Progenitor cell of endocrine pancreas (in vitro differentiated cells): ENCODE measurements at places on chromosomes 1 and 21. TPM values are rescaled to one million over a fixed set of nuclear protein-coding genes. Genes with fewer than 3 reads are reported as not detected.
A peak's percentile ranks its signal among the peaks of the same experiment; 100 is the strongest.

DNA sequence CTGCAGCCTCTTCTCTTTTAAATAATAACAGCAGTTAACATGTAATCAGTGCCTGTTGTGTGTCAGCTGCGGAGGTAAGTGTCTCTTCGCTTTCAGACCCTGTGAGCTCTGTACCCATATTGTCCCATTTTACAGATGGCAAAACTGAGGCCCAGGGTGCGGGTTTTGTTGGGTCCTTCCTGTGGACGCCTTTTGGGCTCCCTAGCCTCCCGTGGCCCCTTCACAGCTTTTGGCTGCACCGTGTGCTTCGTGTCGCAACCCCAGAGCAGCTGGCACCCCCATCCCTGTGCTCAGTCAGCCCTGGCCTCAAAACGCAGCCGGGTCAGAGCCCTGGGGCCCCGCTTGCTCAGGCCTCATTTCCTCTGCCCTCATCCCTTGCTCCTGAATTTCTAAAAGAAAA lies 53.8 kb downstream of the TLR5 start:
- H3K4me1 ChIP-seq = peaks cover 3% of the 10 kb centered on the region
- peaks cover 39% of the 10 kb centered on the region for H3K27me3 ChIP-seq
- no peak for DNase-seq
- no peak overlapping the region for H3K4me3 ChIP-seq

DNA sequence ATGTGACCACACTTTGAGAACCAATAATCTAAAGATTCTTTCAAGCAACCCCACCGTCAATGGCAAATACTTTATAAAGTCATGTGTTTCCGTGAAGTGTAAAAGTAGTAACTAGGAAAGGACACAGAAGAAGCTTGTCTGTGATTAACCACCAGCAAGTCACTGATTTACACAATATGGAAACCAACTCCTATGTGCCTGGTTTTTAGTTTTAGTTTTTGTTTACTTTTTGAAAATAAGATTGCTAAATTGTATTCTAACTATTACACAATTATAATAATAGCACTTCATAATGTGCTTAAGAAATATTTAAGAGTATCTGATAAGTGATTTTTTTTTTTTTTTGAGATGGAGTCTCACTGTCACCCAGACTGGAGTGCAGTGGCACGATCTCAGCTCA lies 13.0 kb downstream of the FMO2 start:
- DNase-seq = no peak

DNA sequence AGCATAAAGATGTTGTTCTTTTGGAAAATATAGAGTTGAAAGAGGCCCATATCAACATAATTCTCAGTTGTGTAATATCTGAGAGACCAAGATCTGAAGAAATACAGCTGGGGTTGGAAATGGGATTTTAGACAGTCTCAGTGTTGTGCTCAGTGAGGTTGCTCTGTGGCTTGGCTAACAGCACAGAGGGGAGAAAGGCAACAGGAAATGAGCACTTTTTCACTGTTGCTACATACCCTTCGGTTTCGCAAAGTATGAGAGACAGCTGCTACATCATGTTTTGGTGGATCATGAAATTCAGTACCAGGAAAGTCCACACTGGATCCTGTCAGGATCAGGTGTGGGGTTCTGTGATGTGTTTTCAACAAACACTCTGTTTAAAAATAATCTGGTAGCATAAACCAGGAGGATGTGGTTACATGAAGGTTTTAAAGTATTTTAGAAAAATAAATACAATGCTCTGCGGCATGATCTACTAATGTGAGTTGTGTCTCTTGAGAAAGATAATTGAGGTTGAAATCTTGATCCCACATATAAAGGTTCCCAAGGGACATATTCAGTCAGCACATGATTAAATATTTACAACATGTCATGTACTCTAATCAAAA lies 7.0 kb upstream of the GPR88 start:
- peaks cover 19% of the 10 kb centered on the region for H3K27me3 ChIP-seq
- DNase-seq = no peak
- H3K4me1 ChIP-seq = no peaks in the 10 kb centered on the region

- no peaks in the 10 kb centered on the region for H3K36me3 ChIP-seq
- H3K27me3 ChIP-seq = no peaks in the 10 kb centered on the region
- DNase-seq = no peak
- peaks cover 4% of the 10 kb centered on the region for H3K4me1 ChIP-seq
Observed at GRCh38 chr1:89310505-89310904, 37.8 kb upstream of the GBP5 start.

DNA sequence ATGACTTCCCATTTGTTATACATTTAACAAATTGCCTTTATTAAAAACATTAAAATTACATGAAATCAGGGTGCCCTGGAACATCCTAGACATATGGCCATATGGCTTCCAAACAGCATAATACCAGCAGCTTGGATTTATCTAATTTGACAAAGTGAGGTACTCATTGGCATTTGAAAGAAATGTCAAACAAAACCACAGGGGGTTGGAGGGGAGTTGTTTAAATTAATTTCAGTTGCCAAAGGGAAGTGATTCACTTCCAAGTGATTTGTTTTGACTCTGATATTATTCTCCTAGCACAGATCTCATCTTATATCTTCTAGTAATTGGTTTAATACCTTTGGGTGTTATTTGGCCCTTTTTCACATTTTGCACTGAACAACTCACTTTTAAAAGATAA lies 24.5 kb upstream of the POU2F1 start:
- no peak for DNase-seq
- no peaks in the 10 kb centered on the region for H3K36me3 ChIP-seq
- no peak overlapping the region for H3K4me3 ChIP-seq
- peaks cover 7% of the 10 kb centered on the region for H3K4me1 ChIP-seq
- no peaks in the 10 kb centered on the region for H3K27me3 ChIP-seq

DNA sequence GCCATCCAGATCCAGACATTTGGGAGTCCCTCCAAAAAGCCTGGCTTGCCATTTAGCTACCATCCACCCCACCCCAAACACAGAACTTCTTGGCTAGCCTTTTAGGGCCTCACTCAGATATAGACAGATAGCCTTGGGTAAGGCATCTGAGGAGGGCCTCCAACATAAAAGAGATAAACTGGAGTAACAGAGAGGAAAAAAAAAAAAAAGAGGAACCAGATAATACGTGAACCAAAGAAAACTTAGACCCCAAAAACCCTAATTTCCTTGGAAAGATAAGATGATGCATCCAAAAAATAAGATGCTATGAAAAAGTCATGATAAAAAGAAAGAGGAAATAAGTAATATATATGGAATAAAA lies 19.8 kb upstream of the LSS start:
- H3K4me1 ChIP-seq = no peaks in the 10 kb centered on the region
- peaks cover 25% of the 10 kb centered on the region for H3K36me3 ChIP-seq
- DNase-seq = no peak
- H3K4me3 ChIP-seq = no peak overlapping the region
- H3K27me3 ChIP-seq = no peaks in the 10 kb centered on the region

DNA sequence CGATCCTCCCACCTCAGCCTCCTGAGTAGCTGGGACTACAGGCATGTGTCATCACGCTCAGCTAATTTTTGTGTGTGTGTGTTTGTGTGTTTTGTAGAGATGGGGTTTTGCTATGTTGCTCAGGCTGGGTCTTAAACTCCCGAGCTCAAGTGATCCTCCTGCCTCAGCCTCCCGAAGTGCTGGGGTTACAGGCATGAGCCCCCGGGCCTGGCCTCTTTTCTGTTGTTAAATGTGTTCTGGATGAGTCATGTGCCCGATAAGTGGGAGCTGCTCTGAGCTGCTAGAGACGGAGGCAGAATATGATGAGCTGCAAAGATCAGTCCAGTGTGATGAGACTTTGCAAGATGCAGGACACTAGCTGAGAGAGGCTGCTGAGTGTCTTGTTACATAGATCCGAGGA lies 75.5 kb downstream of the VPS13D start:
- peaks cover 54% of the 10 kb centered on the region for H3K36me3 ChIP-seq
- H3K27ac ChIP-seq = no peak overlapping the region
- H3K27me3 ChIP-seq = no peaks in the 10 kb centered on the region
- peaks cover 2% of the 10 kb centered on the region for H3K4me1 ChIP-seq
- H3K4me3 ChIP-seq = no peak overlapping the region

- peak overlapping the region; percentile 66 for H3K4me3 ChIP-seq
- no peaks in the 10 kb centered on the region for H3K36me3 ChIP-seq
- peak; percentile 66 for DNase-seq
- peak overlapping the region; percentile 18 for H3K27ac ChIP-seq
- H3K27me3 ChIP-seq = peaks cover 21% of the 10 kb centered on the region
Observed at GRCh38 chr1:26164036-26164860, 4.5 kb downstream of the C1orf232 start.

DNA sequence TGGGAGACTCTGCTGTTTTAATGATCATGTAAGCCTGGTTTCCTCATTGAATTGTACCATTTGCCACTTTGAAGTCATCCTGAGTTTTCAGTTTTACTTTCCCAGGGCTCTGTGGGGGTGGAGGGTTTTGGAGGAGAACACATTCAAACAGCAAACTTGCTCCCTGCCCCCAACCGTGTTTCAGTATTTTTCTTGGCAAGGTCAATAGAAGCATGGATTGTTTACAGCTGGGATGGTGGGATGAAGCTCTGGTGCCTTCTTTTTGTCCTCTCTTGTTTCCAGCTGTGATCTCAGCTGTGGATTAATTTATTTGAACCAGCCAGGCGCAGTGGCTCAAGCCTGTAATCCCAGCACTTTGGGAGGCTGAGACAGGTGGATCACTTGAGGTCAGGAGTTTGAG lies 54.3 kb upstream of the SERBP1 start:
- H3K4me3 ChIP-seq = no peak overlapping the region
- no peak for DNase-seq
- H3K27ac ChIP-seq = no peak overlapping the region
- H3K27me3 ChIP-seq = no peaks in the 10 kb centered on the region
- H3K4me1 ChIP-seq = peaks cover 5% of the 10 kb centered on the region

GRCh38 chr1:36876990-36877389 lies 157.3 kb downstream of the GRIK3 start:
- no peaks in the 10 kb centered on the region for H3K36me3 ChIP-seq
- no peak overlapping the region for H3K27ac ChIP-seq
- no peaks in the 10 kb centered on the region for H3K4me1 ChIP-seq
- DNase-seq = no peak

DNA sequence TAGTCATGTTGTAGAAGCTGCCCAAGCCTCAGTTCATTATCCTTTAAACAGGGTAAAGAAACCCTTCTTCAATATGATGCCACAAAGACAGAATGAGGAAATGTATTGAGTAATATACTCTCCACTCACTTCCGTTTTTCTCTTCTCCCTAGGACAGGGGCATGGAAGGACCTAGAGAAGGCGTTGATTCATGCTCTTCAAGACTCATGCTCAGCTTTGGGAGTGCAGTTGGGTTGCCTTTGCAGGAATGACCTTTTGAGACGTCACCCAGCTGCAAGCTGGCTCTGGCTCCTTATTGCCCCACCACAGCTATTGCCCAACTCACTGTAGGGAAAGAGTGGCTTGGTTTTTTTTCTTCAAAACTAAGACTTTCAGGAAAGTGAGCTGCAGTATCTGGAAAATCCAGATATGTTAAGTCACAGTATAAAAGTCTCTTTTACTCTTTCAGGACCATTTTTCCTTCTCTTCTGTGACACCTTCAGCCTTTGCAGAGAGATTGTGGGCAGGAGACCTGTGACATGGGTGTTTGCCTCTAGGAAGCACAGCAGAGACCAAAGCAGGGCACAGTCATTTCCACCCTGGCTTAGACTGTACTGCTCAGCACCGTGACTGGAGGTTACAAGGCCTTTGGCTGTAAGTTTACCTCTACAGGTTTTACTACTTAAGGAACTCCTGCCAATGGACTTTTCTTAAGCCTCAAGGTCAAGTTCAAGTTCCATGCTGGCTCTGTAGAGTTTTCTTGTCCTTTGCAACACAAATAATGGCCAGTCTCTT lies 39.5 kb downstream of the XCL2 start:
- H3K27ac ChIP-seq = no peak overlapping the region
- H3K36me3 ChIP-seq = no peaks in the 10 kb centered on the region
- no peak for DNase-seq
- H3K4me3 ChIP-seq = no peak overlapping the region
- H3K4me1 ChIP-seq = peaks cover 8% of the 10 kb centered on the region

MARK1 gene
- total RNA-seq = 10.8 and 14.4 TPM in 2 replicates

OR4F29 gene
- not detected in 2 replicates for total RNA-seq

CLEC20A gene
- not detected in 2 replicates for total RNA-seq

UBL4B gene
- 0.20 TPM in 1 of 2 replicates, not detected in the other for total RNA-seq

FNDC7 gene
- not detected in 2 replicates for total RNA-seq
